ENCODE measurements at places on chromosomes 6 and 20. TPM values are rescaled to one million over a fixed set of nuclear protein-coding genes. Genes with fewer than 3 reads are reported as not detected.

- DNase-seq: no peak
Measured at GRCh38 chr6:96542702-96543101, 20.2 kb upstream of the FHL5 start.

GRCh38 chr6:34484899-34485298 lies 19.0 kb downstream of the PACSIN1 start:
- no peak for DNase-seq

- DNase-seq: no peak
Measured at GRCh38 chr6:3471711-3472110, 14.9 kb upstream of the SLC22A23 start.

DNA sequence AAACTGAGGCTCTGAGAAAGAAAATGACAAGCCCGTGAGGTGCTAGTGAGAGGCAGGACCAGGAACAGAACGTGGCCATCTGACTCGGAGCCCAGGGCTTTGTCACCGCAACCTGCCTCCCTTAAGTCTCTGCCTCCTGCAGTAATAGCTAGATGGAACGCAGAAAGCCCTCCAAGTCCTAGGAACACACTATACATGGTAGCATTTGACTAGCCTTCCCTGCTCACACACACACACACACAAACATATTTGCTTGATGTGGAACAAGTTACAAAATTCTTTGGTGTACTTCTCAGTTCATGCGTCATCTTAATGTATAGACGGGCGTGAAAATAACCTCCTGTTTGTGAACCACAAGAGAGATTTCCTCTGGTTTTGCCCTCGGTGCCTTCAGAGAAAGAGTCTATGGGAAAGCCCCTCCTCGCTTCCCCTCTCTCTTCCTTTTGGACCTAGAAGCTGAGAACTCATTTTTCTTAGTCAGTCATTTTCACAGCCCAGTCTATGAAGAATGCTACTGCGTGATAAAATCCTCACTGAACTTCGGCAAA lies 38.8 kb downstream of the C6orf52 start:
- DNase-seq: no peak

DNA sequence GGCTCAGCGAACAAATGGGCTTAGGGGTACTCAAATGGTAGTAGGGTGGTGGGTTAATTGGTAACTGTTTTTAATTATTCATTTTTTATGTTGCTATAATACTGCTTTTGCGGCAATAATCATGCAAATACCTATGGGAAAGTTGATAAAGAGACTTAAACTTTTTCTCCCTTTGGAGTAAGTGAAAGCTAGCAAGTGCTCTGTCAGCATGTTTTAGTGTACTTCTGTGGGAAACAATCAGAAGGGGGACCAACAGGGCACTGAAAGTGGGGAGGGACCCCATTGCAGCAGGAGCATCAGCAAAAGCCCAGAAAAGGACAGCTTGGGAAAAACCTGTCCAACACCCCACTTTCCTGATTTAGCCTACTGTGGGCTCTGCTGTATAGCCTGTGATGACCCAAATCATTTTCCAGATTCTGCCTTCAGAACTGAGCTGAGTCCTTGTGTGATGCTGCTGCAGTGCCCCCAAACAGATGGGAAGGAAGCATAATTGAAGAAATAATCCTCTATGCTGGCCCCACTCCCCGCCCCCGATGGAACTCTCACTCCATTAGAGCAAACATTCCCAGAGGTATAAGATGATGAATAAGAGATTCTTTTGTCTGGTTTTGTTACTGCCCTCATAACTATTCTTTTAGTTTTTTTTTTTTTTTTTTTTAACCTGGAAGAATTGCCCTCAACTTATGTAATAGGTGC lies 322.8 kb downstream of the CD83 start:
- no peak for DNase-seq

- DNase-seq: no peak
Measured at GRCh38 chr6:35181308-35181932, 32.3 kb upstream of the SCUBE3 start.

GRCh38 chr6:33632558-33633039 lies 11.5 kb downstream of the ITPR3 start:
- DNase-seq: no peak

DNA sequence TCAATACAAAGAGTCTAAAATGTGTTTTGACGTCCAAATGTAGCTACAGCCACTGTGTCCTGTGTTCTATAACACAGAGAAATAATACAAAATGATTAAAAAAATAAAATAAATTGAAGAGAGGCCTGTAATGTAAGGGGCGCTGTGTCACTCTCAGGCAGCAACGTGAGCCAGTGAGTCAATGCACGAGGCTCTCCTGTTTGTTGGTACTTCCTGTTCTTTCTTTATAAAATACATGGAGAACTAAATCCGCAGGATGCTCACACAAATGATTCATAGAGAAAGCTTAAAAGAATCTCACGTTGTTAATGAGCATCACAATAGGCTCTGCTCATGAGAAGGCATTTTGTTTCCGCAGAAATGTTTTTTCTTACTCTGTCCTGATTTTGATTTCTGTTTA lies 635.0 kb upstream of the AGPAT4 start:
- DNase-seq: no peak

DNA sequence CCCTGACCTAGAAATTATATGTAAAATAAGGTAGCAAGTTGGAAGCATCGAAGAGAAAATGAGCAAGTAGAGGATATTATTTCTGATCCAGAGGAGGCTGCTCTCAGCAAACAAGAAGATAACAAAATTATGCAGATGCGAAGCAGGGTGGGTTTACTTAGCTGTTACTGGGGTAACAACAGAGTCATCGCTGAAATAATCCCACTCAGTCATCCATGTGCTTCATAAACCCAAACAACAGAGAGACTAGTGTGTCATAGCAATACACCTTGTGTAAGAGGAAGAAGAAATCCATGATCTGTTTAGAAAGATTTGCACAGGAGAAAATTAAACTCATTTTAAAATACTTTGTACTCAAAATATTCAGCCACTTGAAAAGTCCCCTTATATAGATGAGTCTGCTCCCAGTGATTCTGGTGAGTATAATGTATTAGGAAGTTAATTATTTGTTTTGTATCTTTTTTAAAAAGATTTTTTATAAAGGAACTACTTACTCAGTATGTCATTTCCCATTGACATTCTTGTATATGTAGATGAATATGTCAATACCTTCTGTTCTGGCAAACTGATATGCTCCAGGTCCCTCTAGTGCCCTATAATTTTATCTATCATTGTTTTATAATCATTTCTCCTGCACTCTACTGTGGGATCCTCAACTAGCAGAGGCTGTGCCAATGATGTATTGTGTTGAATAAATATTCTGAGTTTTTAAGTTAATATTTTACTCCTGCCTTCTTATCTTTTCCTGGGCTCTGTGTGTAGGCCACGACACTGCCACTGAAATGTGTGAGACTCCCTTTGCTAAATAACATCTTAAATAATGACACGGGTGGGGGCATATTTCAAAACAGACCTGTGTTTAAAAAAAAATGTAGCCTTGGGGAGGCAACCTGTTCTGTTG lies 8.6 kb upstream of the HIVEP2 start:
- DNase-seq: no peak

- no peak for DNase-seq
Measured at GRCh38 chr20:12702312-12702711, 306.5 kb upstream of the SPTLC3 start.

- no peak for DNase-seq
Measured at GRCh38 chr6:44122801-44123200, 4.5 kb downstream of the MRPL14 start.

GRCh38 chr6:159981071-159981402 lies 12.2 kb downstream of the IGF2R start:
- no peak for DNase-seq

GRCh38 chr6:155510879-155511278 lies 55.2 kb upstream of the NOX3 start:
- no peak for DNase-seq

DNA sequence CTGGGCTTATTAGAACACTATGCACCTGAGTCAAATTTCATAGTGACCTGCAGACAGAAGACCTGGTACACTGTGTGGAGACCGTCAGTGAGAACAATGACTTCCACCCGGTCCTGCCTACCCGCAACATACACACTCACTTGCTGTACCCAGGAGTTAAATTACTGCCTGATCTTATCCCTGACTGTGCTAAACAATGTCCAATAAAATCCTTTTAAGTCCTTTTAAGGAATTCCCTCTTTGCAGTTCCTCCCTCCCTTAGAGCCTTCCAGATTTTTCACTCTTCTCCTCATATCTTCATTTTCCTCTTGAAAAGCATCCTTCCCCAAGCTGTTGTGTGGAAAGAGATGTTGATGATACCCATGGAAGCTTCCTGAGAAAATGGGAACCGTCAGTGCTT lies 3.4 kb upstream of the KCNG1 start:
- DNase-seq: no peak

DNA sequence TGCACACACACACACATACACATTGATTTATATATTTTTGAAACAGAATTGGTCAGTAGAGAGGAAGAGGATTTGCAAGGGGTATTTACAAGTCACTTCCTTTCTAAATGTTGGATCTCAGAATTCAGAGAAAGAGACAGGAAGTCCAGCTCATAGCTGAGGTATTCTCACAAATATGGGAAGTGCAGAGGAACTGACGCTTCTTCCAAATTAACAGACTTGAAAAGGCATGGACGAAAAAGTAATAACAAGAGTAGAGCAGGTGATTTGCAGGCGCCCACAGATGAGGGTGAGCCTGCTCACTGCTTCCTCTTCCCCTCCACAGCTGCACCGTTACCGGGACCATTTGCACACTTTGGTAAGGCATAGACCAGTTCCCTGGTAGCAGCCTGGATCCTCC lies 246.4 kb downstream of the PHACTR1 start:
- no peak for DNase-seq

DNA sequence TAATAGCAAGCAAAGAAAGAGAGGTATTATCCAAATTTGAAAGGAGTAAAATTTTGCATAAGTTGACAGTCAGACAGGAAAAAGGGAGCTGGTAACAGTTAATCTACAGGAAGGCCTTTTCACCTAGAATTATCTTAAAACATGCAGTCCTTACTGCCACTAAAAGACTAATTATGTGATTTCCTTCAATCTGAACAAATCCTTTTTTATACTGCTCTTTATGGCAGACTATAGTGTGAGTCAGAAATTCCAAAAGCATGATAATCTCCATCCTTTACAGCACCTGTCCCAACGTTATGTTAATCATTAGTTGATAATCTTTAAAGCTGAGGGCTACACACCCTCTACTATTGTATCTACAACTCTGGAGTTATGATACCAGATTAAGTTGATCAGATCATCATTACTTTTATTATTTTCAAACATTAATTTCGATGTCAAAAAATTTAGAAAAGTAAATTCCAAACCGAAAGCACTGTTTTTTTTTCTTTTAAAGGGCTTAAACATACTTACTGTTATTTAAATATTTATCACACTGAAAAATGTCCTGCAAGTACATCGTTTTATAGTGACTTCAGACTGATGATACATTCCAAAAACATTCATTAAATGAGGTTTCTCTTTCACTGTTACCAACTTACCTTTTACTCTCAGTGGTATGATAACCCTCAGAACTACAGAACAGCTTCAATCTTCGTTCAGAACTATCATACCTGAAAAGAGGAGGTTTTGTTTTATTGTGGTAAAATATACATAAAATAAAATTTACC lies 33.2 kb upstream of the AKAP7 start:
- no peak for DNase-seq

GRCh38 chr6:121917263-121917829 lies 481.9 kb downstream of the GJA1 start:
- no peak for DNase-seq

GRCh38 chr20:59518881-59519706 lies 85.2 kb upstream of the PHACTR3 start:
- peak; percentile 74 for DNase-seq

DNA sequence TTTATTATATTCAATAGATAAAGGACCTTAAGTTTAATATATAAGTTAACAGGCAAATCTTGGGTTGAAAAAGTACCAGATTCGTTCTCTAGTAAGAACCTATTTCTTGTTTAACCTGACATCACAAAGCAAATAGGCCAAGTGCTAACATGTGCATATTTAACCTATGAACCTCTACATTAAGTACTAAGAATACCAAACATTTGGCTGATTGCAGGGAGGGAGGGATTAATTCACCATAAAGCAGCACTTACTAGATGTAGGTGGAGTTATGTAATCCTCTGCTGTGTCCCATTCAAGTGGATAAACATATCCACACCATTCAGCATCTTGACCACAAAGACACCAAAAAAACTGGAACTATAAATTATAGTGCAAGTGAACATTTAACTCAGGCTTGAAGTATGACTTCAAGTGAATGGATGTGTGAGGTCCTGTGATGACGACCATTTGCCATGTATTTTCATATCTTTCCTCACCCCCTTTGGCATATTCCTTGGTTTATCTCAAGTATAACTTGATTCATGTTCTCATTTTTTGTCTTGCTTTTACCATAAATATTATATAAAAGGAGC lies 10.2 kb downstream of the STX11 start:
- no peak for DNase-seq

DNA sequence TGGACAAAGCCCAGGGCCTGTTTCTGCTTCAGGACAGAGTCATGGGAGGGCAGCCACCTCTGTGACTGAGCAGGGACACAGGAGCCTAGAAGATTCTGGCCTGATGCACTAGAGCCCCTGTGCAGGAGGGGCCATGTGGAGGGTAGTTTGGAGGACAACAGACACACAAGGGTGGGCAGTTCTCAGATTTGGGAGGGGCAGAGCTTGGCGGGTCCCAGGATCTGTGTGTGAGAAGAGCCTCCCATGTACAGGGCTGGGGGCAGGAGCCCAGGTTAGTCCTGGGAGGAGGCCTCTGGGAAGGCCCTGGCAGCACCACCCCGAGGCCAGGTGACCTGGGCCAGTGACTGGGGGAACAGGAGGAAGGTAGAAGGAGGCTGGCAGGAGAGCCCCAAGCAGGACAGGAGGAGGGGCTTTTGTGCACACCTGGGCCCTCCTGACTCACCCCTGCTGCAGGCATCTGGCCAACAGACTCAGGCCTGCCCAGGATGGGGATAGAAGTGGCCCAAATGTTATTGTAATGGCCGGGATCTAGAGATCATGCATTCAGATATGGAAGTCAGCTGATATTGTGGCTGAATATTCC lies 1.4 kb upstream of the ULBP3 start:
- DNase-seq: no peak

- no peak for DNase-seq
Measured at GRCh38 chr6:158002249-158002950, 20.7 kb downstream of the SYNJ2 start.

DNA sequence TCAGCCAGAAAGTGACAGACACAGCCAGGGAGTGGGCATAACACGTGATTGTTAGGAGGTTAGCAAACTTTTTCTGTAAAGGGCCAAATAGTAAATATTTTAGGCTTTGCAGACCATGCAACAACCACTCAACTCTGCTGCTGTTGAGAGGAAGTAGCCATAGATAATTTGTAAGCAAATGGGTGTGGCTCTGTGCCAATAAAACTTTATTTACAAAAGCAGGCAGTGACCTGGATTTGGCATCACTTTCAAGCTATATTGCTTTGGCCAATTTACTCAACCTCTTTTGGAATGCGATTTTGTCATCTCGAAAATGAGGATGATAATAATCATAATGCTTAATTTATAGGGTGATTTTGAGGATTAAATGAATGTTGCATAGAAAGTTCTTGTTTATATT lies 152.6 kb downstream of the TSHZ2 start:
- DNase-seq: no peak

TRAPPC3L gene
- total RNA-seq: not detected

TBC1D32 gene
- 44.4 TPM for total RNA-seq

CAGE1 gene
- total RNA-seq: 0.18 TPM

PHACTR1 gene
- total RNA-seq: 35.8 TPM

SIM1 gene
- total RNA-seq: not detected

CCDC170 gene
- total RNA-seq: 2.6 TPM

MLIP gene
- total RNA-seq: 6.3 TPM

SNX9 gene
- total RNA-seq: 13.3 TPM

GNRH2 gene
- total RNA-seq: not detected

LIN28B gene
- 2.3 TPM for total RNA-seq

ZNF165 gene
- total RNA-seq: 1.4 TPM

KCNK5 gene
- 0.27 TPM for total RNA-seq

FAM184A gene
- total RNA-seq: 30.4 TPM

SNAI1 gene
- 0.27 TPM for total RNA-seq
